Foreskin melanocyte (primary cell): ENCODE measurements at places on chromosomes 6 and 20.
A peak's percentile ranks its signal among the peaks of the same experiment; 100 is the strongest.

DNA sequence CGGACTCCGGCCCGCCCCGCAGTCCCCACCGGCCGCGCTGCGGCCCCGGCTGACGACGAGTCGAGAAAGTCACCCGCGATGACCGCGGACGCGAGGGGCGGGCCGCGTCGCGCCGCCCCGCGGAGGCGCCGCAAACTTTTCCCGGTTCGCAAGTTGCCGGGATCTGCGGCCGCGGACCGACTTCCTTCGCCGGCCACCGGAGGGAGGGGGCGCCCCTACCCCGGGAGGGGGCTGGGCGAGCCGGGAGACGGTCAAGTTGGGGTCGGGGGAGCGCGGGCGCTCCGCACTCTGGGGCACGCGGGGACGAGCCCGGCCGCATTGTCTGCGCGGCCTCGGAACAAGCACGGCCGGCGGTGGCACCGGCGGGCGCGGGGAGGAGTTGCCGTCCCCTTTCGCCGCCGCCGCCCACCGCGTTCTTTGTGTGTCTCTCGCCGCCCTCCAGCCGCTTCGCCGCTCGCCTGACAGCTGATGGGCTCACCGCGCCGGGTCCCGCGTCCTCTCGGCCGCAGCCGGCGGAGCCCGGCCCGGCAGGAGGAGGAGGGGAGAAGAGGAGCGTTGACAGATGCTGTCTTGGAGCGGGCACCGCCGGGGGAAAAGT, 131.6 kb downstream of the OGFRL1 start:
- no peak for DNase-seq

DNA sequence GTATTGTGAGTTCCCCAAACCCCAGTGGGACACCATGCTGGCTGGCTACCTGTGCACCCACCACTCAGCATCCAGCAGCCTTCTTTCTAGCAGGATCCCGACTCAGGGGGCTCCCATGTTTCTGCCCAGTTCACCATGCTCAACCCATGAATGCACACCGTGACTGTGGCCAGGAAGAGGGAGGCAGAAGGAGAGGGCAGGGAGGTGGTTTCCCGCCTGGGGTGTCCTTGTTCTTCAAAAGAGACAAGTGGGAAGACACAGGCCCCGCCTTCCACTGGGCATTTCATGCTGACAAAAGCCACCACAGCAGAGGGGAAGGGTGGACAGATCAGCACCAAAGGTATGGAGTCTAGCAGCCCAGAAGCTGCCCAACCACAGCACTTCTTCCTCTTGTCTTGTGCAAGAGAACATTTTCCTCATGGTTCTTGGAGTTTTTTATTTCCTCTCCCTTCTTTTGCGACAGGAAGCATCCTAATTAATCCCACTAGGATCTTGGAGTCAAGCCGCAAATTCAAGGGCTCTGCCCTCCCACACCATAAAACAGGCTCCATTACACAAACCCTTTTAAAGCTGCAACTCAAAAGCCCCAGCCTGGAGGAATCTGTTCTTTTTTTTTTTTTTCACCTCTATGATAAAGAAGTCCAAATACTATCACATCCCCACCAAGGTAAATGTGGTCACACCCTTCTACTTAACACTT, 13.5 kb upstream of the ANKRD60 start:
- peak; percentile 78 for DNase-seq

DNA sequence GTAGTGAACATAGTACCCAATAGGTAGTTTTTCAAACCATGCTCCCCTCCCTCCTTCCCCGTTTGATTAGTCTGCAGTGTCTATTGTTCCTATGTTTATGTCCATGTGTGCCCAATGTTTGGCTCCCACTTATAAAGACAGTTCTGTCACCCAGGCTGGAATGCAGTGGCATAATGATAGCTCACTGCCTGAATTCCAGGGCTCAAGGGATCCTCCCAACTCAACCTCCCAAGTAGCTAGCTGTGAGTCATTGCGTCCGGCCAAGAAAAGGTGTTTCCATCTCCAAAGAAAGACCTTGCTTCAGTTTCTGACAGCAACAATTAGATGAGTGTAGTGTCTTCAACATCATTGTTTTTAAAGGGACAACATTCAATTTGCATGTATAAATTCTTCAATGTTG, 131.1 kb upstream of the CEP162 start:
- DNase-seq: no peak

DNA sequence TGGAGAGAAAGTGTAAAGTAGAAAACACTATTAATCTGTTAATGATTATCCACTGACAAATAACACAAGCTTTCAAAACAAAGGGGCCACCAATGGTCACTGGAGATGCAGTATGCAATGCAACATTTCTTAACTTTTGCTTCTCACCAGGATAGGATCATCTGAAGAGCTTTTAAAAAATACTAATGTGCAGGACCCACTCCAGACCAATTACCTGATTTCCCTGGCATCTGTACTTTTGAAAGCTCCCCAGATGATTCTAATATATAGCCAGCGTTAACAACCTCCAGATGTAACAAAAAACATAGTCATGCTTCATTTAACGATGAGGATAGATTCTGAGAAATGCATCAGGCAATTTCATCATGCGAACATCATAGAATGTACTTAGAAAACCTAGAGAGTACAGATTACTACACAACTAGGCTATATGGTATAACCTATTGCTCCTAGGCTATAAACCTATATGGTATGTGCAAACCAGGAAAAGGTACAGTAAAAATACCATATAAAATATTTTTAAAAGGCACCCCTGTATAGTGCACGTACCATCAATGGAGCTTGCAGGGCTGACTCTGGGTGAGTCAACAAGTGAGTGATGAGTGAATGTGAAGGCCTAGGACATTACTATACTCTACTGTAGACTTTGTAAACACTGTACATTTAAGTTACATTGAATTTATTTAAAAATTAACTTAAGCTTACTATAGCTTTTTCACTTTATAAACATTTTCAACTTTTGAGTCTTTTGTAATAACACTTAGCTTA, 69.2 kb downstream of the ATG5 start:
- no peak for DNase-seq

DNA sequence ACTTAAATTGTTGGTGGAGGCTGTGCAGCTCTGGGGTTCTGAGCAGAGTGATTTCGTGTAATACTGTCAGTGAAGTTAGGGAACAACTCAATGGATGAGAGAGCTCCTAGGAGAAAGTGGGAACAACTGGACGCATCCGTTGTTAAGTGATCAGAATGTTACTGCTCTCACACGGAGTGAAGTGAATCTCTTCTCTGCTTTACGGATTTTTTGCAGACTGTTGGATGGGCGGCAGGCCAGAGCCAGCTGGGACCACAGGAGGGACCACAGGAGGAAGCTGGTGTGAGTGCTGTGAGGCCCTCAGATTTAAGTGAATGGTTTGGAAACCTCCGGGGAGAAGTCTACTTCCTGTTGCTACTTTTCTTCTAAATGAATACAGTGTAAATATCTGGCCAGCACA, 23.7 kb upstream of the PPP1R14C start:
- DNase-seq: peak; percentile 23
